ENCODE measurements at places on chromosomes 12 and 14.
A peak's percentile ranks its signal among the peaks of the same experiment; 100 is the strongest.

DNA sequence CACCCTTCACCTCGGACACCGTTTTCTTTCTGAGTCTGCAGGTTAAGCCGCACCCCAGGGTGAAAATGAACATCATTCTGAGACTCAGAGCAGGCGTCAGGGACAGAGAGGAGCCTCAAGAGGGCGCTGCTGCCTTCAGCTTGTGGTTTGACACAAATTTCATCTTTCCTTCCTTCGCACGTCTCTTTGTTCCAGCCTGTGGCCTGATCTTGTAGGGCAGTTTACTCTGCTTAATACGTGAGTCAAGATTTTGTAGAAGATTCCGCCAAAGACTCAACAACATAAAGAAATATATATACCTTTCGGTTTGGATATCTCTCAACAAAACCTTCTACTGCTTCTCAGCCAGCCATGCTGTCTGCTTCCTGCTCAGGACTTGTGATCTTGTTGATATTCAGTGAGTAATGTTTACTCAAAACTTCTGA lies 329.3 kb upstream of the OR4E1 start:
- DNase-seq = peak; percentile 76

DNA sequence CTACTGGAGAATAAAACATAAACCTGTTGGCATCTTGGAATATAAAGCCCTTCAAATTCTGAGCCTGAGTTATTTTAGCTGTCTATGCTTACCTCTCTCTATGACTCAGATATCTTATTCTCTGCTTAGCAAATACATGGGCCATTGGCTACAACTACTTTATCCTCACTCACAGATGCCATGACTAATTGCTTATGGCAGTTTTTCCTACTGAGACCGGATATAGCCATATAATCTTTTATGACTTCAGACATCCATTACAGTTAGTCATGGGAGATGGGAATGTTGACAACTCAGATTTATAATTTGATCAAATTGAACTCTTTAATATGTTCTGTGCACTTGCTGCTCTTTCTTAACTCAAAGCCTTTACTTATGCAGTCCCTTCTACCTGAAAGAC lies 502.4 kb upstream of the ATP2B1 start:
- DNase-seq = no peak

DNA sequence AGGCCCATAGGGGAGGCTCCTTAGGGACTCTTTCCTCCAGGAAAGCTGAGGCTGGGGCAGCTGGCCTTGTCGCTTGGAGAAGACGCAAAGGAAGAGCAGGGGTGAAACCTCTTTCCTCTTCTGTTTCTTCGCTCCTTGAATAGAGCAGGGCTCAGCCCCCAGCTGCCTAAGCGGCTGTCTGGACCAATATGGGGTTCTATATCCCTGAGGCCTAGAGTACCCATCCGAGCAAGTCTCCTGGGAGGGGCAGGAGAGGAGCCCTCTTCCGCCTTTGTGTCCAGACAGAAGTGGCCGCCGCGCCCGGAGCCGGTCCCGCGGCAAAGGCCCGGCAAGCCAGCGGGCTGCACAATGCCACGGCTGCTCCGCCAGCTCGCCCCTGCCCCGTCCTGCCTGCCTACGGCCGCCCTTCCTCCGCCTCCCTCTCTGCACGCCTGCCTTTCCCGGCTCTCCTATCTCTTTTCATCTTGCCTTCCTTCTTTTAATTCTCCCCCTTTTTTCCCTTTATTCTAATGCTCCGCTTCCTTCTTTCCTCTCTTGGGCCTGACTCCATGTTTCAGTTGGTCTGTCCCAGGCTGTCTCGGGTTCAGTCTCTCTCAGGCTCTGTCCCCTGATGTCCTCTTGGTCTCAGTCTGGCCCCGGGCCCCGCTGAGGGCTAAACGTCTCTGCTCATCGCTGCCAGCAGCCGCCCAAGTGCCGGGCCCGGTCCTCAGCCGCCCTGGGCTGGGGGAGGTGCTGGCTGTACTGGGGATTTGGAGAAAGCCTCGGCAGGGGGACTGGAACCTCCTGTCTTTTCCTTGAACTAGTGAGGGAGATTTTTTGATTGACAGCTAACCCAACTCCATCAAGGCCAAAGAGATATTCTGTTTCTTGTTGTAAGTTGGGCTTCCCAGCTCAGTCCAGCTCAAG lies 2.5 kb upstream of the HOXC9 start:
- no peak for DNase-seq

DNA sequence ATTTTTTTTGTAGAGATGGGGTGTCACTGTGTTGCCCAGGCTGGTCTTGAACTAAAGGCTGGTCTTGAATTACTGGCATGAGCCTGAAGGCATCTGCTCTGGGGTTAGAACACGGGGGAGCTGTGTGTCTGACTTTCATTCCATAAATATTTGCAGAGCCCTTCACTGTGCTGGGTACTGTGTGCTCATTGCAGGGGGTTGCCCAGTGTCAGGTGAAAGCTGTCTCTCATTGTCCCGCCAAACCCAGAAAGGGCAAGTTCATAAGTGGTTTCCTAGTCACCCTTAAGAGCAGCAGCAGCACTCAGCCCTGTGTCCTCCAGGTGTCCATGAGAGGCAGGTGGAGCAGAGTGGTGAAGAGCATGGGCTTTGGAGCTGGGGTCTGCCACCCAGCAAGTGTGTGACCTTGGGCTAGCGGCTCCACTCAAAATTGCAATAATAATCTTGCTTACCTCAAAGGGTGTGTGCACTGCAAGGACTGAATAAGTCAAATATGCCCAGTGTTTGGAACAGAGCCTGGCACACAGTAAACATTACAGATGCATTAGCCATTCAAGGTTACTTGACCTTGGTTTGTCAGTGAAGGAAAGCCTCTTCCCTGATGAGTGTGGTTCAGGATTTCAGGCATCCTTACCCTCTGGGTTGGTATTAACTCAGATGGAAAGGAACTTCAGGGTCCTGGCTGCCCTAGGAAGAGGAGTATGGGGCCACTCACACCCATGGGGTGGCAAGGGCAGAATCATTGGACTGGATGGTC lies 4.4 kb upstream of the SMIM41 start:
- DNase-seq = no peak

DNA sequence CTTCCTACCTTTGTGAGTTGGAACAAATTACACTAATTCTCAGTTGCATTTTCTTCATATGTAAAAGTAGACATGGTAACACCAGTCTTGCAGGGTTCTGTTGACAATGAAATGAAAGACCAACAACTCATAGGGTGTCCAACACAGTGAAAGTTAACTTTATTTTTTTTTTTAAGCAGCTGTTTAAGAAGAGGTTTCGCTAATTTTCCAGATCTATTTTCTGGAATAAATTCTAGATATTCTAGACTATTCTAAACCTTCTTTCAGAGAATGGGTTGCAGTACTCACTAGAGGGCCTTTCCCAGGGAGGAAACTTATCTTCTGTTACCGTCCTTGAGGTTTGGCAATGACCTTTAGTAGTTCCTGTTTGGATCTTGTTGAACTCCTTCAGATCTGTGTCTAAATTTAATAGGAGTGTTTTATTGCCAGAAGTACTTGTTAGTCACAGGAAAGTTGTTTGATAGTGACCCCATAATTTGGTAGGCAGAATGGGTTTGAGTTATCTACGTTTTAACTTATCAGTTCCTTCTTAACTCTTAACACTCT lies 2.8 kb upstream of the ART4 start:
- no peak for DNase-seq

- DNase-seq = no peak
Observed at GRCh38 chr14:71240171-71240570, 332.9 kb downstream of the PCNX1 start.

DNA sequence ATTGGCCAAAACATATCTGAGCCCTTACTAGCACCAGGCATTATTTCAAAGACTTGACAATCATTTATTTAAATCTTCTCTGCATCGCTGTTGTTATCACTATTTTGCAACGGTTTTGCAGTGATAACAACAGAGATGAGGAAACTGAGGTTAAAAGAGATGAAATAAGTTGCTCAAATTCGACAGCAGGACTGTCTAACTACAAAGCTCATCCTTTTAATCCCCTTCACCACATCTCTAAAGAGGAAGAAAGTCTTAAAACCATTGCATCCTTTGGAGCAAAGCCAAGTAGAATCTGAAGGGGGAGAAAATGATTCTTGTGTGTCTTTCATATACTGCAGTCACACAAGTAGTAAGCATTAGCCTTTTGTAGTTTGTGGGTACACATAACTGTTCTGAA lies 14.8 kb upstream of the ETNK1 start:
- no peak for DNase-seq

- no peak for DNase-seq
Observed at GRCh38 chr12:6952863-6953441, 1.8 kb downstream of the PTPN6 start.

DNA sequence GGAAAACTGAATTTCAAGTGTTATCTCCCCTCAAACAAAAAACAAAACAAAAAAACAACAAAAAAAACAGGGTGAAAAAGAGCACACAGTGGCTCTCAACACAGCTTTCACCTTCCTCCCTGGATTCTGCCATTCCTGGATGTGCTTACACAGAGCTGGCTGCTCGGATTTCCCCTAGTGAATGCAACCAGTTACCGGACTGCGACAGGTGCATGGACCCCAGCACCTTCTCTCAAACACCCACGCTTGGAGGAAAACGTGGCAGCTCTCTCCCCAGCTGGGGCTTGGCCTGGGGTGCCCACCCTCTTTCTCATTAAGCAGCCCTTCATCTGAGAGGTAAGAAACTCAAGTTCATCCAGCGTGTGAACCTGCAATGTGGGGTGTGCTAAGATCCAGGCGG lies 33.5 kb upstream of the DICER1 start:
- no peak for DNase-seq

DNA sequence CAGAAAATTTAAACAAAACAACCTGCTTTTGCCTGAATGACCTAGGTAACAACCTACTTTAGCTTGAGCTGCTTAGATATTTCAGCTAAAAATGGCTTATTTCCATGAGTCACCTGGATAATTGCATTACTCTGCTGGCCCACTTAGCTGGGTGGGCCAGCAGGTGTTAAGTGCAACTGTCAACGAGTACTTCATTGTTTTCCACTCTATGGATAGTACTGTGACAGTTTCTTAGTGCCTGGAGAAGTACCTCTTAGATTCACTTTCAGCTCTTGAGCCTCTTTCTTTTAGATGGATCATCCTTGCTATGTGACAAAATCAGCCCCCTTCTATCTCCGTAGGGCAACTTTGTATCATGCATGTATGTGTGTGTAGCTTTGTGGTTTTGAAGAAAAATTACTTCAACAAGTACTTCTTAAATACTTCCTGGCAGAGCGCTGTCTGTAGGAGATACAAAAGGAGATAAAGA lies 368.2 kb upstream of the ATP2B1 start:
- no peak for DNase-seq

- no peak for DNase-seq
Observed at GRCh38 chr12:46521145-46521544, 148.6 kb upstream of the SLC38A2 start.

- DNase-seq = no peak
Observed at GRCh38 chr14:90674043-90674670, 142.1 kb downstream of the TTC7B start.

DNA sequence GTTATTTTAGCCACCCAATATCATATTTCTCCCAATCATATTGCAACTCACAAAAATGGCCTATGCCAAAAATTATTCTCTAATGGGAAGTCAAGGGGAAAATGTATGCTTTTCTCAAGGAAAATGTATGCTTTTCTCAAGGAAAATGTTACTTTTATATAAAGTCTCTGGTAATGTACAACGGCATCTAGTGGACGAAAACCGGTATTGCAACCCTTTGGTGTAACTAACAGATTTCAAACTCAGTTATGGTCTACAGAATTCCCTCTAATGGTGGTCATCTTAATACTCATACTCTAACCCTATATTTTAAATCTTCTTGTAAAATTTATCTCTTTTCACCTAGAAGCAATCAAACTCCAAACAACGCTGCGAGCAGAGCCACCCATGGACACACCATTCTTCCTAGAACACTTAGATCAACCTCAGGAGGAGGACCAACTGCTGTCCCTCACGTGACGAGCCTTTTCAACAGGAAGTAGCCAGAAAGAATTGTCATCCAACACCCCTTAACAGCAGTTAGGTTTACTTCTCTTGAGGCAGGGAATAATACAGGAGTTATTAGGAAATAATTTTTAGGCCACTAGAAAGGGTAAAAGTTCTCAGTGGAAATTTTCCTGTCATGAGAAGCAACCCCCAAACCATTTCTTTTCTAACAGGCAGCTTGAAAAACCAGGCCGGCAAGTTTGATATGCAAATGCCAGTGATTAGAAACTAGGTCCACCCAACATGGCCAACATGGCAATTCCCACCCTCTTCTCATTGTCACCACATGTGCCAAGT lies 20.1 kb downstream of the APOBEC1 start:
- no peak for DNase-seq

GRCh38 chr14:56145965-56146364 lies 27.8 kb downstream of the PELI2 start:
- peak; percentile 23 for DNase-seq

DNA sequence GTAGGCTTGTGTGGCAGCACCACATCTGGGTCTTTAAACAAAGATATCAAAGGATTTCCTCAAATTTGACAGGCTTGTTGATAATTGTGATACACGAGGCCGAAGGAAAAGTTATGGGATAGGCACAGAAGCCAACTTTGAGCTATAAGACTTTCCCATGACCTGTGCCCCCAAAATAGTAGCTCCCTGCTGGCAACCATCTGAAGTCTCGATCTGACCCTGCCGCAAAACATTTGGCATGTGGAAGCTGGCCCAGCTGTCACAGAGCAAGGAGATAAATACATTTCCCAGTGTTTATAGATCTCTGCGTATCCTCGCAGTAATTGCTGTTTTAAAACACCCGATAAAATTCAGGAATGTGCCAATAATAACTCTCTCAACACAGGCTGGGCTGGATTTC lies 26.4 kb upstream of the RGS6 start:
- DNase-seq = no peak

DNA sequence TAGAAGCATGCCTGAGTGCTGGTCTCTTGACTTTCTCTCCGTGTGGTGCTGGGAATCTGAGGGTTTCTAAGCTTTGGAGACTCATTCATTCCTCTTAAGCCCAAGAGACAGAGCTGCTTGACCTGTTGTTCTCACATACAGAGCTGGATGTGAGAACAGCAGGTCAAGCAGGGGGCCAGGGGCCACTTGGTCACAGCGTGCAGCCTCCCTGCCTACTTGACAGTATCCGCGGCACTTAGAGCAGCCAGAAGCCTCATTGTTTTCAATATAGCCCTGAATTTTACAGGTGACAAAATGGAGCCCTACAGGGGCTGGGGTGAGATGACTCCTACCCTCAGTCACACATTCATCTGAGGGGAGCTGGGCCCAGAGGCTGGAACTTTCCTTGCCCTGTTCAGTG lies 88.9 kb downstream of the ESRRB start:
- DNase-seq = no peak

DNA sequence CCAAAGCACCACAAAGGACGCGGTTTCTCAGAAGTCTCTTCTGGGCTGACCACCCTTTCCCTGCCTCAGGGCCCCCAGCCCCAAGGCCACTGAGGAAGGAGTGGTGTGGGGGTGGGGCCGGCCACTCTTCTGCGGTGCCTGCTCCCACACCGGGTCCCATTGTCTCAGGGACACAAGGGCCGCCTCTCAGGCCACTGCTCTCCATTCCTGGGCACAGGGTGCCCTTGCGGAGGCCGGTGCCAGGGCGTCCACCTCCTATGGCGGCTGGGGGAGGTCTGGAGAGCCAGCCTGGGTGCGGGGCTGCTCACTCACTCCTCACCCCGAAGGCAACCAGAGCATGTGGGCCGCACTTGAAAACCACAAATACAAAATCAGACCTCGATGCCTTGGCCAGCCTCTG lies 44.1 kb downstream of the PRIMA1 start:
- no peak for DNase-seq
